AG09319 (cell line): ENCODE measurements at places on chromosomes 11 and 22.

DNA sequence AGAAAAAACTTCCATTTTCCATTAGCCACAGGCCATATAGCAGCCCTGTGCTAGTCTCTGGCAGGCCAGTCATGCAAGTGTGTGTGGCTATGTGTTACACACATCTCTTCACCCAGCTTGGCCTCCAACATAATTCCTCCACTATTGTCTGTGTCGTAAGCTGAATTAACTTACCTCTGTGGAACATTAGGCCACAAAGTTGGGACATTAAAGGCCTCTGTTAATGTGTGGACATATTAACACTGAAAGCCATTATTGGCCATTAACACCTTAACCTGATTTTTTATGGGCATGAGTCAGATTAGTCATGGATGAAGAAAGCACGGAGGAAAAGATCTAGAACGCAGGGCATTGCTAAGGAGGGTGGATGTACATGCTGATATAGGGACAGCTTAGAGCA, 100.1 kb downstream of the DBX1 start:
- DNase-seq = no peak

GRCh38 chr22:19849835-19850762, 4.6 kb downstream of the GNB1L start:
- no peak for DNase-seq

DNA sequence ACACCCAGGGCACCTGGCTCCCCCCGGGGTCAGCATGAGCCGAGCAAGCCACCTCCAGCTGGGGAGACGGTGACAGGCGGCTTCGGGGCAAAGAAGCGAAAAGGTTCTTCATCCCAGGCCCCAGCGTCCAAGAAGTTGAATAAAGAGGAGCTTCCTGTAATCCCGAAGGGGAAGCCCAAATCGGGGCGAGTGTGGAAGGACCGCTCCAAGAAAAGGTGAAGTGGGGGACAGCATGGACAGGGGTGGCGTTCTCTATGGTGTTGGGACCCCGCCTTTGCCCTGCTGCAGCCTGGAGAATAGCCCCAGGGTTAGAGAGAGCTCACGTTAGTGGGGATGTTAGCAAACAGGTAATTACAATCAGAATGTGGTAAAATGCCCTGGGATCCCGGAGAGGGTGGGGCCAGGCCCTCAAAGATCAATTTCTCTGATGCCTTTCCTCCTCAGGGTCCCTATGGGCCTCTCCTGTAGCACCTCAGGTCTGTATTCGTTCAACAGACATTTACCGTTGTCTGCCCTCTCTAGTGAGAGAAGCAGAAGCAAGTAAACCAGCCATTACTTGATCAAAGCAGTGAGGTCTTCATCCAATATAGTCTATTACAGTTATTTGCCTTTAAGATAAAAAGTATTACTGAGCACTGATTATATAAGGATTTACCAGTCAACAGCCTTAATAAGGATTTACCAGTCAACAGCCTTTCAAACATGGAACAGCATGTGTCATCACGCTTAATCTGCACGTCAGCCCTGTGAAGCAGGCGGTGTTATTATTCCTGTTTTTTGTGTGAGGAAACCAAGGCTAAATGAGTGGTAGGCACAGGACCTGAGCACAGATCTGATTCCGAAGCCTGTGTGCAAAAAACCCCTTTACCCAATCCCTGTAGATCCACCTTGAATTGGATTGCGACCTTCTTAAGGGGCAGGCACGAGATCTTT, 1.0 kb downstream of the CCDC86 start:
- no peak for DNase-seq

DNA sequence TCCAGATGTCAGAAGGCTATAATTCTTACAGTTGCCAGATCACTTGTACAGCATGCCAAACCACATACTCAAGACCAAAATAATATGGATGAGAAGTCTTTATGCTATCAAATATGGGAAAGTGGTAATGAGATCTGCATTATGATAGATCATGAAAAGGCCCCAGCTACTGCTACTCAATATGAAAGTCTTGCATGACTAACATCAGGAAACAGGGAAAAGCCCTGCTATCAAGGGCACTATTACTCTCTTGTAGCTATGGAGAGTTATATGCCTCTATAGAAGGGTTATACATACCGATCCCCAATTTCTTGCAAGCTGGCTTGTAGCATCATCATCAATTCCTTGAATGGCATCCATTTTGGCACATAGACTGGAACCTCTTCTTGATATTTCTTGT, 30.2 kb upstream of the TMPRSS5 start:
- DNase-seq = no peak

DNA sequence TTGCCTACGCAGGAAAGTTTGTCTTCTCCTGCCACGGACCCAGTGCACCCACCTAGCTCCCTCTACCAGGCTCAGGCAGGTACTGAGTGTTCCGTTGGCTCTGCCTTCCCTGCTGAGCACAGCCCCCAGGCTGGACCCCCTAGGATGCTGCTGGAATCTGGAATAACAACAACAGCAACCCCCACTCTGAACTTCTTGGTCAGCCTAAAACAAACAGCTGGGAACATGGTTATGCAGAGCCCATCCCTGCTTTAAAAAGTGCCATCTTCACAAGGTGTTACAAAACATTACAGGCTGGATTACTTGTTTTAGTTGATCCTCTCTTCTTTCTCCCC, 1.8 kb downstream of the OPCML start:
- DNase-seq = no peak

DNA sequence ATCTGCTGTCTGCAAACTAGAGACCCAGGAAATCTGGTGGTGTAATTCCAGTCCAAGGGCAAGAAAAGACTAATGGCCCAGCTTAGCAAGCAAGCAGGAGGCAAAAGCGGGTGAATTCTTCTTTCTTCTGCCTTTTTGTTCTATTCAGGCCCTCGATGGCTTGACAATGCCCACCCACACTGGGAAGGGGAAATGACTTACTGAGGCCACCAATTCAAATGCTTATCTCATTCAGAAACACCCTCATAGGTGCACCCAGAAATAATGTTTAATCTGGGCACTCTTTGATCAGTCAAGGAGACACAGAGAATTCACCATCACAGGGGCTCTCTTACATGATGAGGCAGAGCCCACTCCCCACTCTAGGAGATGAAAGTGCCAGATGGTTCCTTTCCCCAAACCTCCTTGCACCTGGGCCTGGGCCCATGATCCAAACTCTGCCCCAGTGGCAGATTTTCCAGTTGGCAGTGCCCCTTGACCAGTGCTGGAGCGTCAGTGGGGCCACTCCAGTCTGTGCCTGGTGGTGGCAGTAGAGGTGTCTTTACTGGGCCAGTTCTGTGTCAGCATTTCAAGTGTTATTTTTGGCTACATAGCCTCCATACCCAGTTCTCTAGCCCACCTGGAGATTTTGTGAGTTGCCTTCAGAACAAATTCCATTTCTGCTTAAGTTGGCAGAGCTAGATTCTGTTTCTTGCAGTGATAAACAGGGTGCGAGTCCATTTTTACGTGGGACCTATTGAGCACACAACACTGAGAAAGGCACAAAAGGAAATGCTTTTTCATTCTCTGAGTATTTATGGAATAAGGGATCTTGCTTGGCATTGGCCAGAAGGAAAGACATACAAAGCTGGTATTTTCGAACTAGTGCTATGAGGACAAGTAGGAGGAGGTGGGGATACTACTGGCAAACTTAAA, 7.5 kb downstream of the ELMOD1 start:
- no peak for DNase-seq
